Right ventricle myocardium superior (tissue), 1 donor: ENCODE measurements at places on chromosomes 7 and 10. TPM values are rescaled to one million over a fixed set of nuclear protein-coding genes. Genes with fewer than 3 reads are reported as not detected.

Gene CTTNBP2
- 2.0 TPM for total RNA-seq

DNA sequence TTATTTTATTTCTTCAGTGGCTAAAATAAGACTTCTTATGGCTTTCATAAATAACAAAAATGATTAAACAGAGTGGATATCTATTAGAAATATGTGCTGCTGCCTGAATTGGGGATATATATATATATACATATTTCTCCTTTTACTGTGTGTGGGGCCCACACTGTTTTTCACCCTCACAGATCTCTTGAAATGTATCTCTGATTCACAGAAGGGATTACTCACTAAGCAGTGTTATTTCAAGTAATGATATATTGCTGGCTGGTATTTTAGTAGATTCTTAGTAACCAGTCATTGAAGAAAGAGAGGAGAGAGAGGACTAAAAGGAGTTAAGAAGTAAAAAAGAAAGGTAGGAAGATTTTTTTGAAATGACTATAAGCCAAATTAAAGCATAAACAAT is 308.6 kb upstream of the NRP1 start:
- DNase-seq, result no peak

Gene GNG11
- total RNA-seq, result 18.4 TPM

DNA sequence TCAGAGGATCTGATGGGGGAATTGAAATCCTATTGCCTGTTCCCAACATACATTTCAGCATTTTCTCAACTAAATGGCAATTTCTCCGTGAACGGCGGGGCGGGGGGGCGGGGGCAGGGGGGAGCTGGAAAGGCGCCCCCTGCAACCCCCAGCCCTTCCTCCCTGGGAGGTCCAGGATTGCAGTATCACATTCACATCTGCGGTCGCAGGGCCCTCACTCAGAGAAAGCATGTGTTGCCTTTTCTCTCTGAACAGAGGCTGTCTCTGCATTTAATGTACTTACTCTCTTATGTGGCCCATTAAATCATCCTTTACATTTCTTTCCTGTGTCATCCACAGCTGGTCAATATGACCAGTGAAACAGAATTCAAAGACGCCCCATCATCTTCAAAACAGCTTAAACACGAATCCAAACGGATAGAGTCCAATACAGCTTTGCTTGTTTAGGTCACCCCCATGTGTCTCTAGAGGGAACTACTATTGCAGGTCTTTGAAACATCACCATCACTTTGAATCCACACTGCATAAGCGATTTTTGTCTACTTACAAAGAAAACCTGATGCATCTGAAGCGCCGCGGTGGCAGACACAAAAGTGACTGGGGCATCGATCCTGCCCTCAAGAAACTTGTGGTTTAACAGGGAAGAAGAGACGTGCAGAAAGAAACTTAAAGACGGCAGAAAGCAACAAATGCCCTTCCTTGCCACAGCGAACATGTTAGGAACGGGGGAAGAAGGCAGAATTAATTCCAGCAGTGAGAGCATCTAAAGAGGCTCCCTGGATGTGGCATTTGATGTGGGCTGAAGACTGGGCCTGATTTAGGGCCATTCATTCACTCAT is 17.0 kb upstream of the ECHDC3 start:
- no peak for DNase-seq

Gene GJD4
- not detected for total RNA-seq

Gene ITIH5
- 8.5 TPM for total RNA-seq

Gene DPP6
- total RNA-seq, result 0.19 TPM

GRCh38 chr10:97611473-97611872 is 21.8 kb downstream of the MORN4 start:
- no peak for DNase-seq

GRCh38 chr10:69068549-69068948 is 19.4 kb upstream of the SRGN start:
- no peak for DNase-seq

- DNase-seq, result no peak
Measured at GRCh38 chr10:1151076-1152033, 95.2 kb downstream of the WDR37 start.

- no peak for DNase-seq
Measured at GRCh38 chr10:108392286-108392685, 1227.8 kb upstream of the SORCS1 start.

- DNase-seq, result no peak
Measured at GRCh38 chr10:74892839-74893238, 66.4 kb downstream of the KAT6B start.

Gene PTER
- total RNA-seq, result 22.3 TPM

Gene SEMA3C
- 66.9 TPM for total RNA-seq

DNA sequence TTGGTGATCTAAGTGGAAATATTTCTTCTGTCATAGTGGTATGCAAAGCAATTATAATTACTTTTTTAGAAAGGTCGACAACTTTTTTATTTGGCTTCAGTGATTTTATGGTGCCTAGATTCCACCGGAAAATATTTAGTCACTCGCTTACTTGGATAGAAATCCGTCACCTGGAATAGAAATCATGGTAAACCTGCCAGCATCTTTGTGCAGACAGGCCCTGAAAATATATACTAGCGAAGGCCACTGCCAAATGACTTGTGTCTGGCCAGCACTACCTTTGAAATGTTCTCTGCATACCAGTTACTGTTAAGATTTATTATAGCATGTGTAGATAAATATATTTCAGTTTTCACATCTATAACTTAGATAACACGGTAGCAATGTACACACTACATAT is 226.4 kb downstream of the AGMO start:
- DNase-seq, result no peak

DNA sequence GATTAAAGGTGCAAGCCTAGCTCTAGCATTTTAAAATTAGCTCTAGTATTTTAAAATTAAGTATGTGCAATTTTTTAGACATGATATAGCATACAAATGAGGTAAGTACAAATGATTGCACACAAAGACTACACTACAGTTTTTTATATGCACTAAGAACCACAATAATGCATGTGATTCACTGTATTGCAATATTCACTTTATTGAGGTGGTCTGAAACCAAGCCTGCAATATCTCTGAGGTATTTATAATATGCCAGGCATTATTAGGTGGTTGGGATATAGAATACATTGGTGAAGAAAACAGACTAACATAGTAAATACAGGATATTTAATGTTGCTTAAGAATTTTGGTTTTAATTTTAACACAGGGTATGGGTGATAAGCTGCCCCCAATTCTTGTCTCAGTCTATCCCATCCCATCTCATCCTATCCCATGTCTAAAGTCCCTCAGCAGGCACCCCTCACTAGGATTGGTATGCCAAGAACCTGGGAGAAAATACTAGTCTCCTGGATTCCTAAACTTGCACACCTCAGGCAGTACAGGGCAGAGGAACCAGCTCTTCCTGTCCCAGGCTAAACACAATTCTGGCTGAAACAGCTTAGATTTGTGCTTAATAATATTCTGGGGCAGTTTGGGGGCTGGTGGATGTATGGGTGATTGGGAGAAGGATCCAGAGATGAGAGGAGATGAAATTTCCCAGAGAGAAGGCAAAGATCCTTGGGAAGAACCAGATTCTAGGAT is 90.4 kb downstream of the HIPK2 start:
- no peak for DNase-seq

DNA sequence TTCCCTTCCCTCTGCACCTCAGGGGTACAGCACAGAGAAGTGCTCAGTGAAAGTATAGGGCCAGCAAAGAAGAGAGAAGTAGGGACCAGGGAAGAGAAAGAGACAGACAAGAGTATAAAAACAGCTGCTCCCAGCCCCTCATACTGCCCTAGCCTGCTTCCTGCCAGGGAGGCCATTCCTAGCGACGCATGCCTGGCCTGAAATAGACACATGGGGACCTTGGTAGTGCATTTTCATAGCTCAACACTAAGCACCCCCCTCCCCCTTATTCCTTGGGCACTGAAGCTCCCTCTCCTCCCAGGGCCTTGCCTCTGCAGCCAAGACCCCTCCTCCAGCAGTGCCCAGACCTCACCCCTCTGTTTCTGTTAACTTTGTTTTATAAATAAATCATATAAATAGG is 64.7 kb downstream of the ZMIZ1 start:
- DNase-seq, result no peak

GRCh38 chr7:22561321-22561811 is 61.4 kb upstream of the STEAP1B start:
- peak; percentile 87 for DNase-seq

- DNase-seq, result no peak
Measured at GRCh38 chr10:108500396-108500795, 1335.9 kb upstream of the SORCS1 start.

Gene NEUROG3
- not detected for total RNA-seq

DNA sequence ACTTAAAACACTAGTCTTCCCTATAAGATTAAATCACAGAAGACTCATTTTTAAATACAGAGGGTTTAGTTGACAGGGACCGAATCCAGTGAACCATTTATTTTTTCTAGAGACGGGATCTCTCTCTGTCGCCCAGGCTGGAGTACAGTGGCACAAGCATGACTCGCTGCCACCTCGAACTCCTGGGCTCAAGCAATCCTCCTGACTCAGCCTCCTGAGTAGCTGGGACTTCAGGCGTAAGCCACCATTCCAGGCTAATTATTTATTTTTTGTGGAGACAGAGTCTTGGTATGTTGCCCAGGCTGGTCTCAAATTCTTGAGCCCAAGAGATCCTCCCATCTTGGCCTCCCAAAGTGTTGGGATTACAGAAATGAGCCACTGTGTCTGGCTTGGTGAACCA is 20.9 kb upstream of the LYZL1 start:
- DNase-seq, result no peak

- no peak for DNase-seq
Measured at GRCh38 chr10:44804661-44805060, 106.5 kb upstream of the TMEM72 start.

Gene LIPF
- not detected for total RNA-seq

- DNase-seq, result no peak
Measured at GRCh38 chr10:124025152-124025551, 68.2 kb downstream of the CHST15 start.

Gene COL13A1
- 0.89 TPM for total RNA-seq

DNA sequence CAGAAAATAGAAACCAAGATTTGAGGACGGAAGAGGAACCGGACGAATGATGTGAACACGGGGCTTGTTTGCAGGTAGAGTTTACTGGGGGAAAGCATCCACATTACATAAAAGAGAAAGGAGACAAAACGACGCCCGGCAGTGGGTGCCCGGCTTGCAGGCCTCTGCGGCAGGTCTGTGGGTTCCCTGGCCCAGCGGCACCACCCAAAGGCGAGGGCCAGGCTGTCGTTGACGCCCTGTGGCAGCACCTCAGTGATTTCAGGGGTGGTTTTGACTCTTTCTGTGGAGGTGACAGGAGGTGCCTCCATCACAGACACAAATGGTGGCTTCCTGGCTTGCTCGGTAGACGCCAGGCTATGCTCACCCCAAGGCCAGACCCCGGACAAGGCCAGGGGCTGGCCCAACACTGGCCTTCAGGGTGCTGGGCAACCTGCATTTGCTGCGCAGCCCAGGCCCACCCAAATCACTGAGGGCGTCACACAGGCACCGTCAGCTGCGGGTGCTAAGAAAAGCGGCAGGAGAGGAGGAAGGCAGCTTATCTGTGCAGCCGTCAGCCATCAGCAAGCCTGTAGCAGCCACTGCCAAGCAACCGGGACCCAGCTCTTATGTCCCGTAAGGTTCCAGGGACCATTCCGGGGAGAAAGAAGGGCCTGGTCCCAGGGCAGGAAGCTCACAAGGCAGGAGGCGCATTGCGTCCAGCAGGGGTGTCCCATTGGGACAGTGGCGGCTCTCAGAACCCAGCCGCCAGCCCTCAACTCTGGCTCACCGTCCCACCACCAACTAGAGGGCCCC is 230.3 kb downstream of the PTPRN2 start:
- DNase-seq, result no peak
